ENCODE measurements at places on chromosomes 7 and 10. TPM values are rescaled to one million over a fixed set of nuclear protein-coding genes. Genes with fewer than 3 reads are reported as not detected.

The STRA8 gene
- polyA plus RNA-seq: not detected

The LRRD1 gene
- polyA plus RNA-seq: 0.02 TPM

- DNase-seq: peak; percentile 74
Measured at GRCh38 chr7:98163704-98164494, 47.3 kb upstream of the BHLHA15 start.

DNA sequence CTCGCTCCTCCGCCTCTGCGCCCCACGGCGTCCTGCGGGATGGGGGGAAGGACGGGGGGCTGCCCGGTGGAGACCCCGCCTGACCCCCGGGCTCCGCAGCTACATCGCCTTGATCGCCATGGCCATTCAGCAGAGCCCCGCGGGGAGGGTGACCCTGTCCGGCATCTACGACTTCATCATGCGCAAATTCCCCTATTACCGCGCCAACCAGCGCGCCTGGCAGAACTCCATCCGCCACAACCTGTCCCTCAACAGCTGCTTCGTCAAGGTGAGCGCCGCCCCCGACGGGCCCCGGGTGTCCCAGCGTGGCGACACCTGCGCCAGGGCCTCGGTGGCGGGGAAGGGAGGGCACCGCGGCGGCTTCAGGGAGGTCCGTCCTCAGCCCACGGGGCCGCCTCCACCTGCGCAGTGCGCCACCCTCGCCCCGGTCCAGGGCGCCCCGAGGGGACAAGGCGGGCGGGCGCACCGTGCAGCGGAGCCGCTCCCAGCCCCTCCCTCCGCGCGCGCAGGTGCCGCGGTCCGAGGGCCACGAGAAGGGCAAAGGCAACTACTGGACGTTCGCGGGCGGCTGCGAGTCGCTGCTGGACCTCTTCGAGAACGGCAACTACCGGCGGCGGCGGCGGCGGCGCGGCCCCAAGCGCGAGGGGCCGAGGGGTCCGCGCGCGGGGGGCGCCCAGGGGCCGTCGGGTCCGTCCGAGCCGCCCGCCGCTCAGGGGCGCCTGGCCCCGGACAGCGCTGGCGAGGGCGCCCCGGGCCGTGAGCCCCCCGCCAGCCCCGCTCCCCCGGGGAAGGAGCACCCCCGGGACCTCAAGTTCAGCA lies 793 bp downstream of the FOXL3 start:
- no peak for DNase-seq

DNA sequence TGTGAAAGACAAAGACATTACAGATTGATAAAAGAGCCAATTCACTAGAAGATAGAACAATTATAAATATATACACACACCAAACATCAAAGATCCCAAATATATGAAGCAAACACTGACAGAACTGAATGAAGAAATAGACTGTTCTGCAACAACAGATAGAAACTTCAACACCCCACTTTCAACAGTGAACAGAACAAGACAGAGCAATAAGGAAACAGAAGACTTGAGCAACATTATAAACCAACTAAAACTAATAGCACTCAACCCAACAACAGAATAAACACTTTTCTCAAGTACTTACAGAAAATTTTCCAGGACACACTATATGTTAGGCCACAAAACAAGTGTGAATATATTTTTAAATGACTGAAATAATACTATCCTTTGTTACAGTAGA lies 10.9 kb downstream of the CDCA7L start:
- DNase-seq: no peak

DNA sequence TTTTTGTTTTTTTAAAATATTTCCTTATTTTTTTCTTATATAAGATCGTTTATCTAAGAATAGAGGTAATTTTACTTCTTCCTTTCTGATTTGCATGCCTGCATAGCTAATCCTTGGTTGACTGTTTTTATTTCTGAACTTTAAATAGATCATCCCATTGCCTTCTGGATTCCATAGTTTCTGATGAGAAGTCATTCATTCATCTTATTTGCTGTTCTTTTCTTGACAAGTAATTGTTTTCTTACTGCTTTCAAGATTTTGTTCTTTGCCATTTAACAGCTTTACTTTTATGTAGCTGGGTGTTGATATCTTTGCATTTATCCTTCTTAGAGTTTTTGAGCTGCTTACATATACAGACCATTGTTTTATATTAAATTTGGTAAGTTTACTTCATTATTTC lies 437.9 kb downstream of the SDK1 start:
- no peak for DNase-seq

DNA sequence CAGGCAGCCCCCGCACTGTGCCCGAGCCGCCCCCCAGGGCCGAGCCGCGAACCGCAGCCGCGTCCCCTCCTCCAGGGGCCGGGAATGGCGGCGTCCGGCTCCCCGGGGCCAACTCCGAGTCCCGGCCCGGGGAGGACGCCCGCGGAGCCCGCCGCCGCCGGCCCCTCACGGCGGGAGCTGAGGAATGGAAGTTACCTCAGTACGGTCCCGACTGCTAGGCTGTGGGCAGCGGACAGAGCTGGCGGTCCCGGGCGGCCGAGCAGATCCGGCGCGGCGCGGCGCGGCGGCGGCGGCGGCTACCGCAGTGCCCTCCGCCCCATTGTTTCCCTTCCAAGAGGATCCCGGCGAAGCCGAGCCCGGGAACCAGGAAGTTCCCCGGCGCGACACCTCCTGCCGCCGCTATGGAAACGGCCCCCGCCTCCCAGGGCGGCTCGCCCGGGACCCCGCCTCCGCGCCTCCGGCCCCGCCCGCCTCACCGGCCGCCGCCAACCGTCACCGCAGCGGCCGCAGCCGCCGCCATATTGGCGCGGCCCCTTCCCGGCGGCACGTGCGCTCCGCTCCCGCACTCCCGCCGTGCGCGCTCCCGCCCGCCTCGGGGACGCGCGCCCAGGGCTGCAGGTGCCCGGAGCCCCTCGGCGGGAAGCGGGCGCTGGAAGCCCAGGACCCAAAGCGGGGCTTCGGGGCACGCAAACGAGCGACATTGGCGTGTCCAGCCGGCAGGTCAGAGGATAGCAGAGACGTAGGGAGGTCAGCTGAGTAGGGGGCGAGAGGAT lies at the start of gene USP6NL:
Gene USP6NL (minus strand): TSS at position 403 of the 773 bp plus-strand sequence. CDS start 14,016 bp downstream, outside the sequence.
- DNase-seq: peak; percentile 78

DNA sequence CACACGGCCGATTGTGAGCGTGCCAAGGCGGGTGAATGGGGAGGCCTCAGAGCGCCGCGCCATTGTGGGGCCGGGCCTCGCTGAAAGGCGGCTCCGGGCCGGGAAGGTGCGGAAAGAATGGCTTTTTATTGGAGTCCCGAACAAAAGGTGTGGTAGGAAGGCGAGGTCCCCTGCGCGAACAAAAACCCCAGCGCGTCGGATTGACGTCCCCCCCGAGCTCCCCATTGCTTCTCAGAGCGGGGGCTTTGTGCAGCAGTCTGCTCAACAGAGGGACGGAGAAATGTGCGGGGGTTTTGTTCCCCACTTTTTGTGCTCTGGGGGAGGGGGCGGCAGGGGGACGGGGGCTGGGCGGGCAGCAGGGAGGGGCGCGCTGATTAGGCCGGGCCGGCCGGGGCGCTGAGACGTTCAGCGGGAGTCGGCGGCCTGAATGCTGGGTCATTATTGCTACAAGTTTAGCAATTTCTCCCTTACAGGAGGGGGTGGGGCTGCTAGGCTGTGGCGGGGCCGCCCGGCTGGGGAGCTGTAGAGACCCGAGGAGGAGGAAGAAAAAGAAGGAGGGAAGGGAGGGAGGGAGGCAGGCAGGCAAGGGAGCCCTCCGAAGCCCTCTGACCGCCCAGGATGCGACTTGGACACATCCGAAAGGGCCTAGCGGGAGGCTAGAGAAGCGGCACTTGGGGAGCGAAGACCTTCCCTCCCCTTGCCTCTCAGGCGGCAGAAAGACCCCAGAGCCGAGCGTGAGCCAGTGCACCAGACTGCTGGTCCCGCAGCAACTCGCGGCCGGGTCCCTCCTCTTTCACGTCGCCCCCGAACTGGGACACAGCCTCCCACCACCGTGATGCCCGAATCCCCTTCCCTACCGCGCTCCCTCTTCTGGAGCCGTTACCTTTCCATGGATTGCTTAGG lies 4.6 kb downstream of the NKX2-3 start:
- no peak for DNase-seq

- DNase-seq: no peak
Measured at GRCh38 chr7:27170426-27171324, 3.4 kb downstream of the HOXA10 start.

GRCh38 chr7:29508608-29509007 lies 55.0 kb upstream of the PRR15 start:
- no peak for DNase-seq

GRCh38 chr7:71843676-71844075 lies 568.5 kb downstream of the CALN1 start:
- no peak for DNase-seq

- DNase-seq: no peak
Measured at GRCh38 chr7:69811476-69812308, 213.4 kb downstream of the AUTS2 start.

- DNase-seq: peak; percentile 86
Measured at GRCh38 chr10:10500937-10501336, 516.7 kb upstream of the CELF2 start.

GRCh38 chr10:33012306-33012705 lies 54.3 kb upstream of the ITGB1 start:
- peak; percentile 45 for DNase-seq
